ENCODE measurements at places on chromosomes 7 and 10. TPM values are rescaled to one million over a fixed set of nuclear protein-coding genes. Genes with fewer than 3 reads are reported as not detected.

Gene LRRN3
- total RNA-seq: 0.68 TPM

Gene TCERG1L
- total RNA-seq: not detected

Gene SFMBT2
- total RNA-seq: not detected

Gene GNAI1
- total RNA-seq: 2.3 TPM

Gene PRSS37
- total RNA-seq: not detected

Gene POLR1F
- total RNA-seq: 15.6 TPM

Gene MAP3K8
- 17.9 TPM for total RNA-seq

Gene ITGA8
- total RNA-seq: not detected

Gene ADARB2
- 0.42 TPM for total RNA-seq

GRCh38 chr7:142450695-142451094 is 192.8 kb upstream of the PRSS58 start:
- H3K4me1 ChIP-seq: no peaks in the 10 kb centered on the region
- no peak for DNase-seq
- H3K4me3 ChIP-seq: no peak overlapping the region
- H3K27me3 ChIP-seq: no peaks in the 10 kb centered on the region

- no peaks in the 10 kb centered on the region for H3K27me3 ChIP-seq
- DNase-seq: peak; percentile 53
- no peak overlapping the region for H3K27ac ChIP-seq
- H3K4me3 ChIP-seq: no peak overlapping the region
These were observed 19.5 kb upstream of the RHEB start for GRCh38 chr7:151539088-151539671.

GRCh38 chr7:30873207-30873606 is 38.4 kb upstream of the AQP1 start:
- no peaks in the 10 kb centered on the region for H3K4me1 ChIP-seq
- no peaks in the 10 kb centered on the region for H3K36me3 ChIP-seq
- DNase-seq: no peak

- H3K4me3 ChIP-seq: no peak within 1 kb of the TSS
- no peaks in the 10 kb centered on the region for H3K36me3 ChIP-seq
- no peaks in the 10 kb centered on the region for H3K27me3 ChIP-seq
- no peak for DNase-seq
These were observed at the start of gene GRID2IP for GRCh38 chr7:6551016-6551511. Gene GRID2IP (minus strand): TSS chr7:6551461. CDS start chr7:6551436, 25 bp downstream.

- H3K4me3 ChIP-seq: no peak overlapping the region
- H3K27ac ChIP-seq: peak overlapping the region; percentile 39
- DNase-seq: no peak
- peaks cover 1% of the 10 kb centered on the region for H3K36me3 ChIP-seq
These were observed 18.3 kb downstream of the HNRNPA2B1 start for GRCh38 chr7:26182283-26182682.

DNA sequence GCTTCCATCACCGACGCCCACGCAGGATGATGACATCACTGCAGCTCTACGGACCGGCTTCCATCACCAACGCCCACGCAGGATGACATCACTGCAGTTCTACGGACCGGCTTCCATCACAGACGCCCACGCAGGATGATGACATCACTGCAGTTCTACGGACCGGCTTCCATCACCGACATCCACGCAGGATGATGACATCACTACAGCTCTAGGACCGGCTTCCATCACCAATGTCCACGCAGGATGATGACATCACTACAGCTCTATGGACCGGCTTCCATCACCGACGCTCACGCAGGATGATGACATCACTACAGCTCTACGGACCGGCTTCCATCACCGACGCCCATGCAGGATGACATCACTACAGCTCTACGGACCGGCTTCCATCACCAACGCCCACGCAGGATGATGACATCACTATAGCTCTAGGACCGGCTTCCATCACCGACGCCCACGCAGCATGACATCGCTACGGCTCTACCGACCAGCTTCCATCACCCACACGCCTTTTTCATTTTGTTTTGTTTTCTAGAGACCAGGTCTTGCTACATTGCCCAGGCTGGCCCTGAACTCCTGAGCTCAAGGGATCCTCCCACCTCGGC is 29.5 kb downstream of the GPER1 start:
- H3K36me3 ChIP-seq: no peaks in the 10 kb centered on the region
- H3K27me3 ChIP-seq: no peaks in the 10 kb centered on the region
- no peaks in the 10 kb centered on the region for H3K4me1 ChIP-seq
- no peak overlapping the region for H3K4me3 ChIP-seq
- peak overlapping the region; percentile 58 for H3K27ac ChIP-seq

- peak; percentile 47 for DNase-seq
- no peaks in the 10 kb centered on the region for H3K36me3 ChIP-seq
- H3K27ac ChIP-seq: no peak overlapping the region
- no peak overlapping the region for H3K4me3 ChIP-seq
- H3K27me3 ChIP-seq: no peaks in the 10 kb centered on the region
These were observed 23.0 kb downstream of the ASB15 start for GRCh38 chr7:123624527-123625183.

DNA sequence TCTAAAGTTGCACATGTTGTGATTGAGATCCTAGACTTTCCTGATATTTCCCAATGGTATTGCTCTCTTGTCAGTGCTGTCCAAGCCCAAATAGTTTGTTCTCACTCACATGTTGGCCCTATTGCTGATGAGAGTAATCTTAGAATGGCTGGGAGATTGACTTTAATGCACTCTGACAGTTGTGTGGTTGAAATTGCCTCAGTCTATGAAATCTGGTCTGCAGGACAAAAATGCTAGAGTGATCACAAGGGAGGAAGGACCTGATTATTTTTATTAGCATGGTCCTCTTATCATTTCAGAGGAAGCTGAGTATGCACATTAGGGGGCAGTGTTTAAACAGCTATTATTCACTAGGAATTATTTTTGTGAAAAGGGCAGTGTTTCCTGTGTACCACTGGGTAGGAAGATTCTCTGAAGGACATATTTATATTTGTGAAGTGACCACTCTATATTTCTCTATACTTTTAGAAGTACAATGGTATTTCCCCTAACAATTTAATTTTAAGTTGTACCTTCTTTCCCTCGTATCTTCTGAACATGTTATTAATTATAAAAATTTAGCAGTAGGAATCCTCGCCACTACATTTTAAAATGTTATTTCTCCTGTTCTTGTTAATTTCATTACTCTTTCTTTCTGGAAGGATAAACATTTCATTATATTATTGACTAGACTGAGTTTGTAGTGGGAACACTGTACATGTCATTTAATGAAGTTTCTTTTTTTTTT is 64.4 kb downstream of the SUGCT start:
- no peaks in the 10 kb centered on the region for H3K27me3 ChIP-seq
- H3K27ac ChIP-seq: no peak overlapping the region
- H3K4me1 ChIP-seq: peaks cover 3% of the 10 kb centered on the region
- no peak for DNase-seq
- H3K36me3 ChIP-seq: no peaks in the 10 kb centered on the region

DNA sequence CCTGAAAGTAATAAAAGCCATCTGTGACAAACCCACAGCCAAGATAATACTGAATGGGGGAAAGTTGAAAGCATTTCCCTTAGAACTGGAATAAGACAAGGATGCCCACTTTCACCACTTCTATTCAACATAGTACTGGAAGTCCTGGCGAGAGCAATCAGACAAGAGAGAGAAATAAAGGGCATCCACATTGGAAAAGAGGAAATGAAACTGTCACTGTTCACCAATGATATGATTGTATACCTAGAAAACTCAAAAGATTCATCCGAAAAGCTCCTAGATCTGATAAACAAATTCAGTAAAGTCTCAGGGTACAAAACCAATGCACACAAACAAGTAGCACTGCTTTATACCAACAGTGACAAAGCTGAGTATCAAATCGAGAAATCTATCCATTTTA is 581.7 kb upstream of the TEX47 start:
- no peak overlapping the region for H3K4me3 ChIP-seq
- 0 out of 2 replicates have a peak, but pooled peaks cover 3% of the 10 kb centered on the region for H3K4me1 ChIP-seq
- no peak overlapping the region for H3K27ac ChIP-seq
- DNase-seq: no peak
- H3K36me3 ChIP-seq: no peaks in the 10 kb centered on the region

DNA sequence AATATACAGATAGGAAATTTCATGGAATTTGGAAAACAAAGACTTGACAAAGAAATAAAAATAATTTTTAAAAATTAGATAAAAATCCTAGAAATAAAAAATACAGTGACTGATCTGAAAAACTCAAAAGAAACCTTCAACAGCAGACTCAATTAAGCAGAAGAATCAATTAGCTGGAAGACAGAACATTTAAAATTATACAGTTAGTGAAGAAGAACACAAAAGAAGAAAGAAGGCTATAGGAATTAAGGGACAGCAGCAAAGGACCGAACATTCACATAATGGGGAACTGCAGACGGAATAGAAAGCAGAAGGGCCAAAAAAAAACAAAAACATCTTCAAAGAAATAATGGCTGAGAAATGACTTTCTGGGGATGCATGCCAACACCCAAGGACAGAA is 314.5 kb downstream of the CRPPA start:
- H3K4me1 ChIP-seq: no peaks in the 10 kb centered on the region
- DNase-seq: no peak
- H3K27ac ChIP-seq: no peak overlapping the region
- no peaks in the 10 kb centered on the region for H3K36me3 ChIP-seq

DNA sequence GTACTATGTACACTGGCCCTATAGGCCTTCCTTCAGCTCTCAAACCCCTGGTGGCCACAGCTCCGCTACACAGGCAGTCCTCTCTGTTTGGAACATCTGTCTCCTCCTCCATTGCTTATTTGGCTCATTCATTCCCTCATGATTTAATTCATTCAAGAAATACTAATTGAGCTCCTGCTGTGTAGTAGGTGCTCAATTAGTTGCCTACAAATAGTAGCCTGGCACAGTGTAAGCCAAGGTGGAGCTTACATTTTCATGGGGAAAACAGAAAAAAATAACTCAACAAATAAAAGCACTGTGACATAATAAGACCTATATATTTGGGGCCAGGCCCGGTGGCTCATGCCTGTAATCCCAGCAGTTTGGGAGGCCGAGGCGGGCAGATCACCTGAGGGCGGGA is 3.4 kb upstream of the FIS1 start:
- H3K27me3 ChIP-seq: no peaks in the 10 kb centered on the region
- H3K27ac ChIP-seq: no peak overlapping the region
- peaks cover 10% of the 10 kb centered on the region for H3K4me1 ChIP-seq

- H3K36me3 ChIP-seq: no peaks in the 10 kb centered on the region
- no peak for DNase-seq
- H3K27ac ChIP-seq: no peak overlapping the region
- no peak overlapping the region for H3K4me3 ChIP-seq
These were observed 192.2 kb upstream of the RHOBTB1 start for GRCh38 chr10:61136139-61136538.

- DNase-seq: no peak
- no peaks in the 10 kb centered on the region for H3K36me3 ChIP-seq
- H3K27ac ChIP-seq: no peak overlapping the region
- no peaks in the 10 kb centered on the region for H3K4me1 ChIP-seq
These were observed 192.1 kb downstream of the LRMDA start for GRCh38 chr10:75623310-75624093.

DNA sequence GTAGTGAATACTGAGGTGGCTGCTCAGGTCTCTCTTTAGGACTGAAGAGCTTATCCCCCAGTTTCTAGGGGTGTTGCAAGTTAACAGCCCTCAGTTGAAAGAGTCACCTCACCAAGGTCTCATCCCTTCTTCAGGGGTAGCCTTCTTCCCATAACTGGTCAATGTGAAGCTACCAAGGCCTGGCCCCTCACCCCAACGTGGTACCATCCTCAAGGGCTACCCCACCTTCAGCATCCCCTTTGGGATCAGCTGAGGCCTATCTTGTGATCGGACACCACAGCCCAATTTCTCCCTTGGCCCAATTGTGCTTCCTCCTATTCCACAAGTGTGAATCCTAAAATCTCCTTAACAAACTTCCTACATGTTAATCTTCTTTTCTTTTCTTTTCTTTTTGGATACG is 289.5 kb upstream of the MKLN1 start:
- no peaks in the 10 kb centered on the region for H3K4me1 ChIP-seq
- no peaks in the 10 kb centered on the region for H3K36me3 ChIP-seq
- H3K4me3 ChIP-seq: no peak overlapping the region
- DNase-seq: no peak

DNA sequence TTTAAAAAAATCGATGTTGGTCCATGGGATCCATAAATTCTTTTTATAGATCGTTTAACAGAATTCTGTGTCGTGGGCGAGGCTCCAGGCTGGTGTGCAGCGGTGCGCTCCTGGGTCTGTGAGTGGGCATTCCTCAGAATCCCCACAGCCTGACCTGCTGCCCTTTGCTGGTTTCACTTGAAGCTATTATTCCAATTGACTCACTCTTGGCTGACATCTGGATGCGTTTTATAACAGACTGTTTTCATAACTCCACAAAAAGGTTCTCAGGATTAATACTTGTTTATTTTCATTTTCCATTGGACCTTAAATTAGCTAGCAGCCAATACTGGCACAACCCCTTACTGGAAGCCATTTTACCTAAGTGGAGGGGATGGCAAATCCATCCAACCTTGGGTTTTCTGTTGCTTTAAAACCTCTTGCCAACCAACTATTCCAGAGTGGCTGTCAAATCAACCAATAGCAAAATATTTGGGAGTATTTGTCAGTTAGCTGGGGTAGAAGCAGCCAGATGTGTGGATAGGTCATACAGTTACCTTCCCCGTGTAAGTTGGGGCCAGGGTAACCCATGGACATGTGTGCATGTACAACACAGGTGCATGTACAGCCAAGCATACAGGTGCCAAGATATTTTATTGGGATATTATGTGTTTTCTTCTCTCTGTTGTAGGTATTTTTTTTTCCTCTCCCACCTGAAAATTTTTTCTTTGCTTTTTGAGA is 160.7 kb upstream of the ZNF32 start:
- no peaks in the 10 kb centered on the region for H3K36me3 ChIP-seq
- no peak overlapping the region for H3K27ac ChIP-seq

DNA sequence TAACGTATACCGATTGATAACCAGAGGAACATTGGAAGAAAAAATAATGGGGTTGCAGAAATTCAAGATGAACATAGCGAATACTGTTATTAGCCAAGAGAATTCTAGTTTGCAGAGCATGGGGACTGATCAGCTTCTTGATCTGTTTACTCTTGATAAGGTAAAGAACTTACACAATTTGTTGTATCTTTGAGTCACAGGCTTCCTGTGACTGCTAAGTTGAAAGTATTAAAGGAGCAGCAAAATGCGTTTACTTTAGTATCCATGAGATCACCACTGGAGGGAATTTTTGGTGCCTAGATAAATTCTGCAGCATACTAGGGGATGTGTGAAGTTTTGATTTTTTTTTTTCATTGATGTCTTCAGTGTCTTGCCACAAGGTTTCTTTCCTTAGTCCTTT is 103.6 kb downstream of the BTAF1 start:
- H3K4me3 ChIP-seq: no peak overlapping the region
- H3K27ac ChIP-seq: peak overlapping the region; percentile 37
- H3K4me1 ChIP-seq: peaks cover 44% of the 10 kb centered on the region
- DNase-seq: peak; percentile 15
- no peaks in the 10 kb centered on the region for H3K27me3 ChIP-seq

- no peak for DNase-seq
- no peaks in the 10 kb centered on the region for H3K4me1 ChIP-seq
- no peak overlapping the region for H3K4me3 ChIP-seq
- no peaks in the 10 kb centered on the region for H3K36me3 ChIP-seq
- no peak overlapping the region for H3K27ac ChIP-seq
These were observed 28.6 kb downstream of the VIM start for GRCh38 chr10:17256627-17257026.

- no peak for DNase-seq
- 0 out of 2 replicates have a peak, but pooled peaks cover 1% of the 10 kb centered on the region for H3K36me3 ChIP-seq
- no peak overlapping the region for H3K4me3 ChIP-seq
- H3K27me3 ChIP-seq: no peaks in the 10 kb centered on the region
These were observed 91.6 kb downstream of the EGFR start for GRCh38 chr7:55110282-55110992.

GRCh38 chr10:124827474-124827873 is 25.9 kb downstream of the ABRAXAS2 start:
- no peak overlapping the region for H3K27ac ChIP-seq
- no peak for DNase-seq
- peaks cover 4% of the 10 kb centered on the region for H3K36me3 ChIP-seq
- H3K4me3 ChIP-seq: no peak overlapping the region

Measured in Caco-2 (cell line).